ENCODE measurements at places on chromosomes 5 and 9. TPM values are rescaled to one million over a fixed set of nuclear protein-coding genes. Genes with fewer than 3 reads are reported as not detected.

CCIN gene
- 0.61 TPM for total RNA-seq

FRRS1L gene
- total RNA-seq = not detected

DPH7 gene
- total RNA-seq = 18.7 TPM

FAT2 gene
- total RNA-seq = not detected

TRIM36 gene
- total RNA-seq = 0.22 TPM

LRRC70 gene
- 0.71 TPM for total RNA-seq

PTGDS gene
- not detected for total RNA-seq

C6 gene
- not detected for total RNA-seq

UGT3A1 gene
- 1.0 TPM for total RNA-seq

RABEPK gene
- 25.1 TPM for total RNA-seq

CCDC152 gene
- not detected for total RNA-seq

CXCL14 gene
- total RNA-seq = not detected

GRCh38 chr5:139711067-139711905, 63.1 kb downstream of the CXXC5 start:
- H3K4me1 ChIP-seq = peaks cover 54% of the 10 kb centered on the region
- DNase-seq = peak; percentile 72
- peak overlapping the region; percentile 67 for H3K27ac ChIP-seq

GRCh38 chr5:33275921-33276627, 164.7 kb upstream of the TARS1 start:
- H3K27me3 ChIP-seq = no peaks in the 10 kb centered on the region
- no peak overlapping the region for H3K4me3 ChIP-seq
- peak; percentile 59 for DNase-seq
- no peaks in the 10 kb centered on the region for H3K36me3 ChIP-seq
- peak overlapping the region; percentile 65 for H3K27ac ChIP-seq

GRCh38 chr9:68548241-68548640, 7.6 kb upstream of the TMEM252 start:
- no peaks in the 10 kb centered on the region for H3K27me3 ChIP-seq
- no peak for DNase-seq
- no peaks in the 10 kb centered on the region for H3K36me3 ChIP-seq
- no peak overlapping the region for H3K27ac ChIP-seq
- H3K4me3 ChIP-seq = no peak overlapping the region

- H3K36me3 ChIP-seq = no peaks in the 10 kb centered on the region
- H3K4me1 ChIP-seq = no peaks in the 10 kb centered on the region
- 0 out of 2 replicates have a peak, but pooled peaks cover 4% of the 10 kb centered on the region for H3K27me3 ChIP-seq
- no peak overlapping the region for H3K4me3 ChIP-seq
- DNase-seq = no peak
These were observed 131.5 kb downstream of the MARCHF11 start for GRCh38 chr5:16048132-16048531.

GRCh38 chr5:132886064-132886823, 12.8 kb downstream of the LEAP2 start:
- no peak overlapping the region for H3K27ac ChIP-seq
- no peak overlapping the region for H3K4me3 ChIP-seq
- no peaks in the 10 kb centered on the region for H3K27me3 ChIP-seq
- peaks cover 89% of the 10 kb centered on the region for H3K36me3 ChIP-seq
- no peaks in the 10 kb centered on the region for H3K4me1 ChIP-seq

DNA sequence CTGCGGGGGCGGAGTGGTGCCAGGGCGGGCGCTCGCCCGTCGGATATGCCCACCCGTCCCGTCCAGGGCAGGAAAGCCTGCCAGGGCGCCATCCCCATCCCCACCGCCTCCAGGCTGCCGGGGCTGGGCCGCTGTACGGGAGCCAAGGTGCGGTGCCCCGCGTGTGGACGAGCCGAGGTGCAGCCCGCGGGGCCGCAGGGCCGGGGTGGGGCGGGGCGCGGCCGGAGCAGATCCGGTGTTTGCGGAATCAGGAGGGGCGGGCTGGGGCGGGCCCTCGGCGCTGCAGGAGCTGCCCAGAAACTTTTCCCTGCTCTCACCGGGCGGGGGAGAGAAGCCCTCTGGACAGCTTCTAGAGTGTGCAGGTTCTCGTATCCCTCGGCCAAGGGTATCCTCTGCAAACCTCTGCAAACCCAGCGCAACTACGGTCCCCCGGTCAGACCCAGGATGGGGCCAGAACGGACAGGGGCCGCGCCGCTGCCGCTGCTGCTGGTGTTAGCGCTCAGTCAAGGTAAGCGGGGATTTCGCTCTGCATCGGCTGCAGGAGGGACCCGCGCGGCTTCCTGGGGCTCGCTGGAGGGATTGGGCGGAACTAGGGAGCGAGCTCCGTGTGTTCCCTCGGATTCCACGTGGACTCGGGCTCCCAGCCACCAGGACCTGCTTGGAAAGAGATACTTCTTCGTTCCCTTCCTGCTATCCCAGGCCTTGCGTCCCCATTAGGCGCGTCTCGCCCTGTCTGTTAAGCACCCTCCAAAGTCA, at the start of gene ITGA2:
ITGA2 (plus strand) TSS at position 328 of the 756 bp plus-strand sequence; CDS start at position 445, 117 bp downstream.
- DNase-seq = peak; percentile 66
- H3K27me3 ChIP-seq = no peaks in the 10 kb centered on the region
- H3K36me3 ChIP-seq = peaks cover 5% of the 10 kb centered on the region
- H3K27ac ChIP-seq = peak within 1 kb of the TSS; percentile 34
- H3K4me1 ChIP-seq = peaks cover 34% of the 10 kb centered on the region
- peak within 1 kb of the TSS; percentile 61 for H3K4me3 ChIP-seq

DNA sequence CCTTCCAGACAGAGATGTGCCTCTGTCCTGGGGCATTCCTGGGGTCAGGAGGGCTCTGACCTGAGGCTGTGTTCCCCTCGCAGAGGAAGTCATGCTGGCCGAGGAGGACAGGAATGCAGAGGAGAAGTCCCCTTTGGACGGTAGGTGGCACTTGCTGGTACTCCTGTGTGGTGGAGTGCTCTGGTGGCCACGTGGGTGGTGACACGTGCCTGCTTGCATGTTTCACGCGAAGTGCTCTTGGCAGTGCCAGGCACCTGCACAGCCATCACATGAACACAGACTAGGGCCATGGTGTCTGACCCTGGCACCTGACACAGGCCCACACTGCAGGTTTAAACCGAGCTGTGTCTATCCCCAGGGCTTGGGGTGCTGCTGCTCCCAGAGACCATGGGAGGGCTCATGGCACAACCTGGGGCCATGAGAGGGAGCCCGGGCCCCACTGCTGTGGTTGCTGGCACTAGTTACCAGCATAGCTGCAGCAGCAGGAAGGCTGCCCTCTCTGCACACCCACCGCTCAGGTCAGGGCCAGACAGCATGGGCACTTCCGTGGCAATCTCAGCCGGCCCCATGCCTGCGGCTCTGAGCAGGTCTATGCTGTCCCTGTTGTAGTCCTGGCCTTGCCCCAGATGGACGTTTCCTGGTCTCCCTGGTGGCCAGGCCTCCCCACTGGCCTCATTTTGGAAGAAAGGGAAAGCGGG, 79.3 kb downstream of the CACNA1B start:
- no peaks in the 10 kb centered on the region for H3K27me3 ChIP-seq
- no peak for DNase-seq
- no peaks in the 10 kb centered on the region for H3K4me1 ChIP-seq
- H3K27ac ChIP-seq = no peak overlapping the region
- no peak overlapping the region for H3K4me3 ChIP-seq

DNA sequence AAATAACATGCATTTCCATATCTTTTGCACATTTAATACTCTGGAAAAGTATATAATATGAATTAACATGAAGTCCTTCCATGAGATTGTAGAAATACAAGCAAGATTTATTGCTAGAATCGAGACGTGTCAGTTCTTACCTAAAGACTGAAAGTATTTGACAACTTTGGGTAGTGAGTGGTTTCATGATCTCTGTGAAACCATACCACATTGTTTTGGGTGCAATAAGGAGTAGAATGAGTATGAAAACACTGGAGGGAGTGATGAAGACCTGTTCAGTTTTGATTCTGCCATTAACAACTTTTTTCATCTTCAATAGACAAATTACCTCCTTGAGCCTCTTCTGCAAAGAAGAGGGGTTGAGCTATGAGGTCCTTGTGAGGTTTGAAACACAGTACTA, 133.7 kb downstream of the NUDT12 start:
- no peak for DNase-seq
- no peak overlapping the region for H3K4me3 ChIP-seq
- H3K27me3 ChIP-seq = no peaks in the 10 kb centered on the region
- no peak overlapping the region for H3K27ac ChIP-seq

- no peak overlapping the region for H3K27ac ChIP-seq
- H3K36me3 ChIP-seq = no peaks in the 10 kb centered on the region
- H3K27me3 ChIP-seq = peaks cover 13% of the 10 kb centered on the region
- DNase-seq = no peak
- H3K4me1 ChIP-seq = no peaks in the 10 kb centered on the region
- H3K4me3 ChIP-seq = no peak overlapping the region
These were observed 4.4 kb downstream of the IL9 start for GRCh38 chr5:135891268-135891667.

DNA sequence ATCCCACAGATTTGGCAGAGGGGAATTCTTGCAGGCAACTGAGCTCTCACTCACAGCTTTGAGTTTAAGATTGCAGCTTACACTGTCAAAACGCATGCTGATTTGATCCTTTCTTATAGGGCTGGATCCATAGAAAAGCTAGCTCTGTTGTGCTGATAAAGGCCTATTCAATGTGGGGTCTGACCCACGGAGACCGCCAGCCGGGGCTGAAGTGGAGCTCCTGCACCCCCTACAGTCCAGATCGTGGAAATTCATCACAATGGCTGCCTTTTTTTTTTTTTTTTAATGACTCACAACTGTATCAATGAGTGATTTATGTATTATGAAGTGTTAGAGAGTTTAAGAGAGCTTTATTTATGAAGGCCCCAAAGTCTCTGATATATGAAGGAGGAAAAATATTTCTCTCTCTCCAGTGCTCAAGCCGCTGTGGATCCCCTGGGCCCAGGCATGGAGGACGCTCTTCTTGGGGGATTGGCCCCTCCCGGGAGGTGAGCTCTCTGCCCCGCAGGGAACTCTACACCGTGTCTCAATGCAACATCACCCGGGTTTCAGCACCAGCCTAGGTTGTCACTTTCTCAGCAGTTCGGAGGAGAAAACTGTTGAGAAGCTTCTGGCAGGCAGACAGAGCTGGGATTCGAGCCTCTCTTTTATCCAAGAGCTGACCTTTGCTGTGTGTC, 700.2 kb downstream of the IRX1 start:
- no peak for DNase-seq
- H3K27me3 ChIP-seq = no peaks in the 10 kb centered on the region
- no peaks in the 10 kb centered on the region for H3K36me3 ChIP-seq
- H3K4me1 ChIP-seq = no peaks in the 10 kb centered on the region

DNA sequence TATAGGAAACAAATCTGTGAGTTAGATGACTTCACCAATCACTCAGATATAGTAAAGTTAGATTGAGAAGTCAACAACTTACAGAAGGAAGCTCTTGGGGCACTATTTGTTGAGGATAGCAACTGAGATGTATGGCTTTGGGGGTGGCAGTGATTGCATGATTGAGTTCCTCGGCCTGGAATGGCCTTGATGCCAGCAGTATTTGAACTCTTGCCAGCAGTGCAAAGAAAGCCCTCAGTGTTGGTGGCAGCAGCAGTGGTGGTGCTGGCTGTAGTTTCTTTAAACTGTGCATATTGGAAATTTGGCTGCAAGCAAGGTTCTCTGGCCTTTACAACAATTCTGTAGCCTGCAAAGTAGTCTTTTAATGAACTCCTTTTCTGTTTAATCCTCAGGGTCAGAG, 41.4 kb upstream of the PJA2 start:
- DNase-seq = no peak
- no peaks in the 10 kb centered on the region for H3K36me3 ChIP-seq
- no peaks in the 10 kb centered on the region for H3K27me3 ChIP-seq
- H3K4me3 ChIP-seq = no peak overlapping the region
- H3K4me1 ChIP-seq = peaks cover 6% of the 10 kb centered on the region

- H3K27me3 ChIP-seq = no peaks in the 10 kb centered on the region
- H3K36me3 ChIP-seq = no peaks in the 10 kb centered on the region
- no peak for DNase-seq
- no peak overlapping the region for H3K27ac ChIP-seq
These were observed 85.4 kb upstream of the SMARCA2 start for GRCh38 chr9:1929722-1930244.

GRCh38 chr5:5350101-5350500, 72.4 kb upstream of the ICE1 start:
- H3K36me3 ChIP-seq = no peaks in the 10 kb centered on the region
- no peak overlapping the region for H3K4me3 ChIP-seq
- H3K27me3 ChIP-seq = no peaks in the 10 kb centered on the region
- DNase-seq = peak; percentile 94
- peaks cover 31% of the 10 kb centered on the region for H3K4me1 ChIP-seq

GRCh38 chr5:33153831-33154230, 286.9 kb upstream of the TARS1 start:
- H3K27ac ChIP-seq = no peak overlapping the region
- H3K4me3 ChIP-seq = no peak overlapping the region
- no peaks in the 10 kb centered on the region for H3K36me3 ChIP-seq
- H3K27me3 ChIP-seq = no peaks in the 10 kb centered on the region

GRCh38 chr9:87327575-87328125, 170.0 kb upstream of the DAPK1 start:
- DNase-seq = no peak
- no peak overlapping the region for H3K27ac ChIP-seq
- H3K27me3 ChIP-seq = no peaks in the 10 kb centered on the region
- 0 out of 2 replicates have a peak, but pooled peaks cover 3% of the 10 kb centered on the region for H3K4me1 ChIP-seq
- H3K36me3 ChIP-seq = no peaks in the 10 kb centered on the region

DNA sequence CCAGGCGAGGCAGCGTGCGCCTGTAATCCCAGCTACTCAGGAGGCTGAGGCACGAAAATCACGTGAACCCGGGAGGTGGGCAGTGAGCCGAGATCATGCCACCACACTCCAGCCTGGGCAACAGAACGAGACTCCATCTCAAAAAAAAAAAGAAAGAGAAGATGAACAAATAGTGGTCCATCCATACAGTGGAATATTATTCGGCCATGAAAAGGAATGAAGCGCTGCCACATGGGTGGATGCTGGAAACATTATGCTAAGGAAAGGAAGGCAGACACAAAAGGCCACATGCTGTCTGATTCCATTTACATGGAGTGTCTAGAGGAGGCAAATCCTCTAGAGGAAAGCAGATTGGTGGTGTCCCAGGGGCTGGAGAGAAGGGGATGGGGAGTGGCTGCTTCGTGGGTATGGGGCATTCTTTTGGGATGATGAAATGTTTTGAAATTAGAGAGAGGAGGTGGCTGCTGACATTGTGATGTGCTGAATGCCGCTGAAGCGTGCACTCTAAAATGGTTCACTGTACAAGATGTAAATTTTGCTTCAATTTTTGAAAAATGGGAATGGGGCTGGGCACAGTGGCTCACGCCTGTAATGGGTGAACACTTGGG, 17.0 kb downstream of the PLPP7 start:
- H3K4me3 ChIP-seq = no peak overlapping the region
- H3K36me3 ChIP-seq = no peaks in the 10 kb centered on the region

DNA sequence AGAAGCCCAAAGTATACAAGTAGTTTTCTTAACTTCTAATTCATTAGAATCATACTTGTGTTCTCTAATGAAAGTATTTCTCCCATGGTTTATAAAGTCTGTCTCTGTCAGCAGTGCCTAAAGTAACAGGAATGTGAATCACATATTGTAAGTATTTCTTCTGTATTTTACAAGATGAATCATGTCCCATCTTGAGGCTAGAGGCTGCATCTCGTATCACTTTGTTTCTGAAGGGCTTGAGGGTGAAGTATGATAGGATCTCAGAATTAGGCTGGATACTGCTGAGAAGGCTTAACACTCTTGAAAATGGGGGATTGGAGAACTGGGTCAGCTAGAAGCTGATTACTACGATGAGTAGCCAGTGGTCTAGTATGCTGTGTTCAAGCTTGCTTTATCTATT, 242.2 kb upstream of the ACTBL2 start:
- H3K4me1 ChIP-seq = peaks cover 13% of the 10 kb centered on the region
- no peaks in the 10 kb centered on the region for H3K27me3 ChIP-seq
- no peak overlapping the region for H3K4me3 ChIP-seq
- H3K27ac ChIP-seq = no peak overlapping the region

- no peak overlapping the region for H3K27ac ChIP-seq
- H3K4me1 ChIP-seq = no peaks in the 10 kb centered on the region
- H3K27me3 ChIP-seq = peaks cover 18% of the 10 kb centered on the region
- no peak overlapping the region for H3K4me3 ChIP-seq
- no peaks in the 10 kb centered on the region for H3K36me3 ChIP-seq
- DNase-seq = no peak
These were observed 26.9 kb downstream of the GLT6D1 start for GRCh38 chr9:135612437-135612836.
